ENCODE measurements at places on chromosomes 2 and 18.

GRCh38 chr18:8989855-8990254 lies 112.6 kb upstream of the NDUFV2 start:
- no peak for DNase-seq

- no peak for DNase-seq
These were observed 328.5 kb downstream of the TDRD15 start for GRCh38 chr2:21452263-21452662.

GRCh38 chr2:189849550-189849949 lies 65.3 kb downstream of the PMS1 start:
- DNase-seq: no peak

DNA sequence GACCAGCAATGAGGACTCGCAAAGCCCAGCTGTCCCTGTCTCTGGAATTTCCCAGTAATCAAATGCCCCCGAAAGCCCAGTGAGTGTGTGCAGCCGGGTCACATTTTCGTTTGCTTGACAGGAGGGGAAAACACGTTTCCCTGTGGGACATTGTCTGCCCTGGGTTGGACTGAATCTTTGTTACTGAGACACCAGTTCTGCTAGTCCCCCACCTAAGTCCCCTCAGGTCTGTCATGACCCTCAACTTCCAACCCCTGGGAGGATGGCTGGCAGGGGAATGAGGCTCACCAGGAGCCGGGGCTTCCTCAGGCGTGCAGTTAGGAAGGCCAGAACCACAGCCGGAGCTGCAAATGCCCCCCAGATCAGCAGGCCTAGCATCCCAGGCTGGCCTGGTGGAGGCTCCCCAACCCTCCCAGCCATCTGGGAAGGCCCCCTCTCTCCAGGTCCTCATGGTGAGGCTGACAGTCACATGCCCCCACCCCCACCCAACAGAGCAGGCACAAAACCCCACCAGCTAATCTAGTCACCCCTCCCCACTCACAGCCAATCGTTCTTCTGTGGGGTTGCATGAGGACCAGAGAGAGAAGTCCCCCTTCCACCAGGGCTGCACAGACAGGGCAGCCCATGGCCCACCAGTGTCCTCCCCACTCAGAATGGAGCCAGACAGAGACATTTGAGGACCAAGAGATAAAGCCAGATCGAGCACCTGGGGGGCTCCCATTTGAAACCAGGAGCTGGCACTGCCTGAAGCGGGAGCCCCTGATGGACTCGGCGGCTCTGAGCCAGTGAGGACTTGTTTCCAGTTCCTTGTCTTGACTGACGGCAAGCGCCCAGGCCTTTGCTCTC lies 33.6 kb downstream of the CYP26B1 start:
- no peak for DNase-seq

DNA sequence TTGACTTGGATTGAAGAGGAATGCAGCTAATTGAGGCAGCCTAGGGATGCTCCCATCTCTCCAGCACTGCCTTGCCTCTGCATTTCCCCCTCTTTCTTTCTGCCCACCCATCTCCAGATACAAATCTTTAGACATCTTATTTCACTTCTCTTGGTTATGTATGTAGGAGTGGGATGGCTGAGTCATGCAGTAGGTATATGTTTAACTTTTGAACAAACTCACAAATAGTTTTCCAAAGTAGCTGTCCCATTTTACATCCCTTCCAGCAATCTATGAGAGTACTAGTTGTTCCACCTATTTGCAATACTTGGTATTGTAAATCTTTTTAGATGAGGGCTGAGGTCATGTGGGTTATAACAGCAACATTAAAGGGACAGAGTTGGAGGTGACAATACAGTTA lies 329.9 kb downstream of the DYSF start:
- DNase-seq: no peak

GRCh38 chr2:27765621-27766286 lies 5.8 kb upstream of the MRPL33 start:
- DNase-seq: peak; percentile 12

GRCh38 chr18:9642799-9643462 lies 28.6 kb upstream of the PPP4R1 start:
- DNase-seq: no peak

DNA sequence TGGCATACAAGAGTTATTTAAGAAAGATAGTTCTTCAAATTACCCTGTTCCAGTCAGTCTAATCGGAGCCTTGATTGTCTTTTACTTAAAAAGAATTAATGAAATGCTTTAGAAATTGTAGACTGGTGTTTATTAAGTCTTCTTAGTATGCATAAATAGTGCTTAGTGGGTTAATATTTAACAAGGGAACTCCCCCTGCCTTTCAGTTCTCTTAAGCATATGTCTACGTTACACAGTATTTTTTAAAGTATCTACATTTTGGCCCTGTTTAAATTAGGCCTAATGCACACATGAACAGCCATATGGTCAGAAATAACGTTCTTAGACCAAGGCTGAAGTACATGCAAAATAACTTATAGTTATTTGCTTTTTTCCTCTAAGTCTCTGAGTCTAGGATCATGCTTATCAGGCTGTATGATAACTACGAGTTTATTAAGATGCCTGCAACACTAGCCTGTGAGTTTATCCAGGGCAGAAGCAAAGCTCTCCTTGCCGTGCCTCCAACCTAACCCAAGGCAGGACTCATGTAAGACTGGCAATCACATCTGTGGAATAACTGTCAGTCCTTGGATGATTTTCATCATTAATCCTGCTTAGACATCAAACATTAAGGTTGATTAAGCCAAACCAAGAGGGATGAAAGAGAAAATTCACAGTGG lies 6.7 kb downstream of the BCL2 start:
- no peak for DNase-seq

DNA sequence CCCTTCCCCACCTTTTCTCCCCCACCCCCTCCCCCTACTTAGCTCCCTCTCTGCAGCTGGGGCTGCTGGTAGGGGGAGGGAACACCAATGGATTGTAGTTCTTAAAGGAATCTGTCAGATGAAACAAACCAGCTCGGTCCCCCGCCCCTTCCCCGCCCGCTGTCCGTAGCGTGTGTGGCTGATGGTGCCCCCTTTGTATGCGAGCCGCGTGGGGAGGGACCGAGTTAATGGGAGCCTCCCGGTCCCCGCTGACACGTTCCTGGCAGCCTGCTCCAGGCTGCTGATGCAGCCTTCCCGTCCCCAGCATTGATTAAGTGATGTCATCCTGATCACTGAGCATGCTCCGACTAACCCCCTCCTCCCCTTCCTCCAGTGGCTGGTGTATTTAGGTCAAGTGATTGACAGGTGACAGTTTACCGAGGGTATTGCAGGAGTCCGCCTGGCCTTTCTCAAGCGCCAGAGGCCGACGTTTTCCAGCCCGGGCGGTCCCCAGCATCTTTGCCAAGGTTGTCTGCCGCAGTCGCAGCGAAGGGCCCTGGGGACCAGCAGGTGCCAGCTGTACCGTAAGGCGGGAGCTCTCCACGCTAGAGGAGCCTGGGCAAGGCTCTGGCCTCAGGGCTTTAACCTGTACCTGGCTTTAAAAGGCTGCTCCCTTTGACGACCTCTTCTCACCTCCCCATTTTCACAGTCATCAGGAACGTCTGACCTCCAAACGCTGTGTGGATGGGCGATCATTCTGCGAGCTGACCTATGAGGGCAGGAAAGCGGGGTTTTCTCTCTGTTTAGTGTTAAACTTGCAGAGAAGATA lies 1.8 kb downstream of the KIF5C start:
- DNase-seq: peak; percentile 28

DNA sequence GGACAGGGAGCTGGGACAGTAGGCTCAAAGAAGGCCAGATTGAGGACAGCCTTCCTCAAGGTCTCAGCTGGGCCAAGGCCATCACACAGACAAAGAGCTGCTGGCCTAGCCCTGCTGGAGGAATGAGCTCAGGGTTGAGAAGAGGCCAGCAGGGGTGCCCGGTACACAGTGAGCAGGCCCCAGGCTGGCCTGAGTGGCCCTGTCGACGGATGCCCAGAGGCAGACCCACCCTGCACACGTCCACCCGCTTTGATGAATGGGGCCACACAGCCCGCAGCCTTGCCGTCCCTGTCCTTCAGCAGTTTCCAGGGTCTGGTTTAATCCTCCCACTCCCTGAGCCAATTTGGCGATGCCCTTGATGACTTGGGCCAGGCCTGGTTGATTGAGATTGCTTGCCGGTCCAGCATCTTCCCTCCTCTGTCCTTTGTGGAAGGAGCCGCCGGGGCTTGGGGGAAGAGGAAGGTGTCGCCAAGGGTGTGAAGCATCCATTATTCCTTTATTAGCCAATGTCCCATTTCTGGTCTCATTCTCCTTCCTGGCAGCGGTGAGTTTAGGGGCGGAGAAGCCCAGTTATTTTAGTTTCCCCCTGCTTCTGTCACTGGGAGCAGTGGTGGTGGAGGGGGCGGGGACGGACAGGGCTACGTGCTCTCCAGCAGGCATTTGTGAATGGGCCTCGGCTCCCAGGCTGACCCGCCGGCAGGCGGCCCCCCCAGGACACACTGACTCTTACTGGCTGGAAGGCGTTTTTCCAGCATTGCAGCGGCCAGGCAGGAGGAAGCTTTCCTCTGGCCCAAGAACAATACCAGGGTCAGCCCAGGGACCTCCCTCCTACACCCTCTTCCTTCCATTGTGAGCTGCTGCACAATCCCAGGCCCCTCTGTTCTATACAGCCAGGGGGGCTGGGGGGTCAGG lies 141.8 kb downstream of the CTIF start:
- DNase-seq: no peak

GRCh38 chr2:73972846-73973245 lies 11.9 kb upstream of the TET3 start:
- no peak for DNase-seq

- DNase-seq: no peak
These were observed 102.0 kb downstream of the MAP2 start for GRCh38 chr2:209525834-209526281.
